ENCODE measurements at places on chromosomes 7 and 10. TPM values are rescaled to one million over a fixed set of nuclear protein-coding genes. Genes with fewer than 3 reads are reported as not detected.

DNA sequence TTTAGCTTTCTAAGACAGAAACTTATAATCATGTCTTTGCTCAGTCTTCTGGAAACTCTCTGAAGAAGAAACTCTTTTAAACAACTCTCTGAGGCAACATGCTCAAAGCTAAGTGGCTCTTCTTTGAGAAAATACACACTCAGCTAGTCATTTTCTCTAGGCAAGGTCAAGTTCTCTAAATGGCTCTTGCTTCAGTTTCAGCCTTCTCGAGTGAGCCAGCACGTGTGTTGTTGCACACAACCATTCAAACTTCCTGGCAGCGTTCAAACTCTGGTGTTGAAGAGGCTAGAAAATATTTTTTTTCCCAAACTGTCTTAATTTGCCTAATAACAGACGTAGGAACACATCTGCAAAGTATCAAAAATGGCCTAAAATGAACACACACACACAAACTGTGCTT lies 129.1 kb downstream of the THSD7A start:
- DNase-seq, result no peak

GRCh38 chr7:149720372-149721083 lies 52.9 kb downstream of the ZNF467 start:
- peak; percentile 84 for DNase-seq

GRCh38 chr10:123999956-124000615 lies 93.3 kb downstream of the CHST15 start:
- no peak for DNase-seq

GRCh38 chr10:42940487-42941294 lies 136.2 kb upstream of the RET start:
- no peak for DNase-seq

DNA sequence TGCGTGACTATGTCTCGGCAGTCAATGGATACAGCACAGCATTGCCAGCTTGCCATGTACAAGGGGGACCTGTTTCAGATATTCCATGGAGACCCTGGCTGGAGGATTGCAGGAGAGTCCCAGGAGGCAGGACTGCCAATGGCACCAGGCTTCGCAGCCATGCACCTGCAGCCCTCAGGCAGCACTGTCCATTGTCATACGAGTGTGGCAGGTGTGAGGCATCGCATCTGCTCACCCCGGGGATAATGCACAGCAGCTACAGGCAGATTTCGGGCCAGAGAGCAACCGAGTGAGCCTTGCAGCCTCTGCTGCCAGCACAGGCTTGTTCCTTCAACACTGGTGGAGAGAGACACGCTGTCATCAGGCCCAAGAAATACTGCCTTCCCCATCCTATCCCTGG lies 415.1 kb downstream of the PAXIP1 start:
- DNase-seq, result no peak

- DNase-seq, result no peak
Measured at GRCh38 chr7:145152589-145152988, 316.7 kb upstream of the TPK1 start.

DNA sequence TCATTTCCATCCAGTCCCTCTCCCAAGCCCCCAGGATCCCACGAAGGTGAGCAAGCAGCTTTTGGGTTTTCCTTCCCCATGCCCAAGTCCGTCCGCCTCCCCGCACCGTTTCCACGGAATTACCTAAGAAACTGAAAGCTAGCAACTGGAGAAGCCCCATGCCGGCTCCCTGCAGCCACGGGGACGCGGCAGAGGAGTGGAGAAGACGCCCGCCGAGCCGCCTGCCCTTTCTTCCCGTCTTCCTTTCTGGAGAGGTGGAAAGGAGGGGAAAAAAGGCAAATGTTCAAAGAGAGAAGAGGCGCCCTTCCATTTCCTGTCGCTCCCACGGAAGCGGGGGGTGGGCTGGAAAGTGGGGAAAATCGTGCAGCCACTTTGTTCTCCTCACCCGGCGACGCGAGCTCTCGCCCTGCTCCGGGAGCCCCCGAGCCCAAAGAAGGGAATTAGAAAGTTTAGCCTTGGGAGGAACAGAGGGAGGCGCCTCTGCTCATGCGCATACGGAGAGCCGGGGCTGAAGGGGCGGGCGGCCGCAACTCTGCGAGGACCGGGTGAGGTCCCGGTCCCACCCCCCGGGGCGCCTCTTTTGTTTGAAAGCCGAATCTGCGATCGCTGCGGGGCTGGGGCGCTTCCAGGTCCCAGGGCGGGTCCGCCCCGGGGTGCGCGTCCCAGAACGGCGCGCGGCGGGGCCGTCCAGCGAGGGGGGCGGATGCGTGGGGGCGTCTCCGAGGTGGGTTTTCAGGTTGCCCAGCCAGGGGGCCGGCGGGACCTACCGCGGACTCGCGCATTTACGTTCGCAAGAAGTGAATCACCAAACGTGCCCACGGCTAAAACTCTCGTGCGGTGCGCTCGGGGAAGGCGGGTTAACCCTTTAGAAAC lies at the start of gene LAMB1:
Gene LAMB1, minus strand, starts transcription at position 436 of the 873 bp plus-strand sequence. Its CDS starts 276 bp downstream, at position 160.
- peak; percentile 77 for DNase-seq

DNA sequence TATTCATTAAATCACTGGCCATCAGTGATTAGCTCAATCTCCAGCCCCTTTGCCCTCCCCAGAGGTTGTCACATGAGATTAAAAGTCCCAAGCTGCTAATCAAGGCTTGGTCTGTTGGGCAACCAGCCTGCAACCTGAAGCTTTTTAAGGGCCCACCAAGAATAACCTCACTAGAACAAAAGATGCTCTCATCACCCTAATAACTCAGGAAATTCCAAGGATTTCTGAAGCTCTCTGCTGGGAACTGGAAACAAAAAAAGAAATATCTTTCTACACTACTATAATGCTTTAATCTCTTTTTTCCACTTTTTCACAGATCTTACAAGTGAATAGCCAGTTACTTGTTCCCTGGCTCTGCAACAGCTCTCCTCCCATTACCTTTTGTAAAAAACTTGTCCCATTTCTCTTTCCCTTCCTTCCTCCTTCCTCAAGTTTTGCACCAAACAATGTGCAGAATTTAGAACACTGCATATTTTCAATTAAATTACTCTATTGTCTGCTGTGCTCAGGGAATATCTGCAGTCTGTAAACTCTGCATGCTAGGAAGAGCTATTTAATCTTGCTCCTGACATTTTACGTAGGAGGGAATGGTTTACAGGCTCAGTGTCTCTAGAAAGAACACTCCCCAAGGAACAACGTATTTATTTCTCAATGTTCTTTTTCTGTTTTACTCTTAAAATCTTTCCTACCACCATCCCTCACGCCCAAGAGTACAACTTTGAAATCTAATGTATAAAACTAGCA lies 169.1 kb downstream of the IMMP2L start:
- no peak for DNase-seq

DNA sequence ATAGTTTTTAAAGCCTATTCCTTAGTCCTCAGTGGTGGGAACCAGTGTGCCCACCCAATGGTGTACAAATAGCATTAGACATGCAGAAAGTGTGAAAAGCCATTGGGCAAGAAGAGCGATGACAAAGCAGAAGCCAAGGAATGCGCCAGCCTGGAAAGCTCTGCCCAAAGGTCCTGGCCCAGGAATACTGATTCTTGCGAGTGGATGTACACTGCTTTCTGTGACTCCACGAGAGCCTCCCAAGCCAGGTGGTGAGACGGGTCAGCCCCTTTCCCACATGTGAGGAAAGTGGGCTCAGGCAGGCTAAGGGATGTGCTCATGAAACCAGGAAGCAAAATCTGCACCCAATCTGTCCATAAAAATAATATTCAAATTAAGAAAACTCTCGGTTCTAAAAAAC lies 106.6 kb downstream of the ADCY1 start:
- no peak for DNase-seq

GRCh38 chr10:803041-803741 lies 113.7 kb upstream of the DIP2C start:
- no peak for DNase-seq

The GRID2IP gene
- total RNA-seq, result not detected

The ADAM12 gene
- 0.46 TPM for total RNA-seq

The BHLHA15 gene
- total RNA-seq, result not detected

The TMEM273 gene
- 10.9 TPM for total RNA-seq

The LUC7L2 gene
- total RNA-seq, result 49.6 TPM

The NACAD gene
- 3.6 TPM for total RNA-seq

The ALOX5 gene
- total RNA-seq, result 2.3 TPM

The TRIM50 gene
- total RNA-seq, result 0.22 TPM

The RHEB gene
- total RNA-seq, result 97.8 TPM

The ABCB1 gene
- total RNA-seq, result 6.7 TPM

Data from heart right ventricle (tissue), 16 donors.